ENCODE measurements at places on chromosomes 1 and 21.
A peak's percentile ranks its signal among the peaks of the same experiment; 100 is the strongest.

DNA sequence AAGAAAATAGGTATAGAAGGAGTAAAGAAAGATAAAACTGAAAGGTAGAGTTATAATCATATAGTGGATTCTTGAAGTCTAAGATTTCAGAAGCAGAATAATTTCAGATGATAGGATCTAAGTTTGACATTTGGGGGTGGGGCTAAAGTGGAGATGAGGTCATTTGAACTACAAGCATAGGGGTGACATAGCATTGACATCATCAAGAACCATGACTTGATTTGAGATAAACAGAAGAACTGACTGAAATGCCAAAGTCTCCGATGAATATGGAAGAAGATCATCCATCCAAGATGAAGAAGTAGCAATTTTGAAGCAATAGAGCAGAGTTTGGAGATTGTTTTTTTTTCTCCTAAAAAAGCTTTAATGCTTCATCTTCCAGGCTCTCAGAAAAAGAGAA is 122.3 kb downstream of the MACF1 start:
- no peak for DNase-seq

DNA sequence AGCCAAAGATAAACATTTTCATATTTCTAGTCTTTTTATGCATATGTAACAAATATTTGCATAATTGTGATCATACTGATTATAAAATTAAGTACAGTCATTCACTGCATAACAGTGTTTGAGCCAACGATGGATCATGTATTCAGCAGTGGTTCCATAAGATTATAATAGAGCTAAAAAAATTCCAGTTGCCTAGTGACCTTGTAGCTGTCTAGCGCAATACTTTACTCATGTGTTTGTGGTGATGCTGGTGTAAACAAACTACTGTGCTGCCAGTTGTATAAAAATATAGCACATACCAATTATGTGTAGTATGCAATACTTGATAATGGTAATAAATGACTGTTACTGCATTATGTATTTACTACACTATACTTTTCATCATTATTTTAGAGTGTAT is 2.1 kb upstream of the S100A10 start:
- DNase-seq: no peak

GRCh38 chr1:109281680-109282496 is 1.1 kb downstream of the PSRC1 start:
- no peak for DNase-seq

- DNase-seq: no peak
Measured at GRCh38 chr1:207103892-207104373, at the start of gene C4BPA. C4BPA (plus strand) TSS chr1:207104233; CDS start chr1:207113026, 8,793 bp downstream.

DNA sequence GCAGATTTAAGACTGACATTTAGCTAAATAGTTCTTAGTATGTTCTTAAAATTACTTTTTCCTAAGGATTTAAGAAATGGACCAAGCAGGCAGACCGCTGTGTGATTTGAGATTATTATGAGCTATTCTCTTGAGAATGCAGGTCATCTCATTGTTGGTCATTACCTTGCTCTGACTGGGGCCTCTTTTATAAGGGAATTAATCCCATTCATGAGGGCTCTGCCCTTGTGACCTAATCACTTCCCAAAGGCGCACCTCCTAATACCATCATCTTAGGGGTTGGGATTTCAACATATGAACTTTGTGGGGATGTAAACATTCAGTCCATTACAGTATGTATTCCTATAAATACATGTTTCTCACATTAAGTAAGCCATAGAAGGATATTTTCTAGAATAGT is 24.2 kb downstream of the OSBPL9 start:
- DNase-seq: no peak

- DNase-seq: no peak
Measured at GRCh38 chr21:17523007-17523451, 10.2 kb downstream of the CXADR start.

- no peak for DNase-seq
Measured at GRCh38 chr1:98420376-98421084, 241.0 kb upstream of the SNX7 start.

GRCh38 chr1:71792264-71792663 is 490.1 kb downstream of the NEGR1 start:
- DNase-seq: no peak

DNA sequence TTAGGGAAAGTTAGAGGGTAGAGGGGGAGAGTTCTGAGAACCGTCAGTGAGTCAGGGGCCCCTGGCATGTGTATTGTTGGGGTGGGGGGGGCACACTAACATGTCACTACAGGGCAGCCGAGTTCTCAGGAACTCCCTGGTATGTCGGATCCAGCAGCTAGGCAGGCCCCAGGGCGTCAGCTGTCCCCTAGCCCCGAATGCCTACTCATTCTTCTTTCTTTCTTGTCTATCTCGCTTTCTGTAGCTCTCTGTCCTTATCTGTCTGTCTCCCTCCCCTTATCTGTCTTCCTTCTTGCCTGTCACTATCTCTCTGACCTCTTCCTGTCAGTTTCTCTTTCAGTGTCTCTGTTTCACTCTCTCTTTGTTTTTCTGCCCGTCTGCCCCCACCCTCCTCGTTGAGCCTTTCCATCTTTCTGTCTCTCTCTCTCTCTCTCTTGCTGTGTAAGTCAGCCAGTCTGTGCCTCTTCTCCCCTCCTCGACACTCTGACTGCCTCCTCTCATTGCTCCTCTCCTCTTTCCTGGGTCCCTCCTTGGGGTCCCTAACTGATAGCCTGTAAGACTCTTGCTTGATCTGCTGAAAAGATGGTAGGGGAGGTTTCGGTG is 2.4 kb downstream of the NTRK1 start:
- peak; percentile 23 for DNase-seq

DNA sequence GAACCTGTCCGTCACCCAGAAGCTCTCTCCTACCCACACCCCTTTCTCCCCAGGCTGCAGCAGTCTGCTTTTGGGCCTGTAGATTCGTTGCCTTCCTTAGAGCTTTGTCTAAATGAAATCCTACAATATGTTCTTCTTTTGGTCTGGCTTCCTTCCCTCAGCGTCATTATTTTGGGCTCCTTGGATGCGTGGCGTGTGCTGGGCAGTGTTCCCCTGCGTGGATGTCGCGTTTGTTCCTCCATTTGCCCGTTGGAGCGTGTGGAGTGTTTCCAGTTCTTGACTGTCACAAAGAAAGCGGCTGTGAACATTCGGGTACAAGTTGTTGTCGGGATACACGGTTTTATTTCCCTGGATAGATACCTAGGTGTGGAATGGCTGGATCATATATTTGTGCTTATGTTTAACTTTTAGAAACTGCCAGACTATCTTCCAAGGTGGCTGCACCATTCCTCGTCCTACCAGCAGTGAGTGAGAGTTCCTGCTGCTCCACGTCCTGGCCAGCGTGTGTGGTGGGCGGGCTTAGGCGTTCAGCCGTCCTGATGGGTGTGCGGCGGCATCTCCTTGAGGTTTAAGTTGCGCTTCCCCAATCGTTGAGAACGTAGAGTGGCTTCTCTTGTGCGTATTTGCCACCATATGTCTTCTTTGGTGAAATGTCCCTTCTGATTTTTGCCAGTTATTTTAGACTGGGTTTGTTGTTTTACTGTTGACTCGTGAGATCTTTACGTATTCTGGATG is 31.7 kb downstream of the SKI start:
- no peak for DNase-seq

DNA sequence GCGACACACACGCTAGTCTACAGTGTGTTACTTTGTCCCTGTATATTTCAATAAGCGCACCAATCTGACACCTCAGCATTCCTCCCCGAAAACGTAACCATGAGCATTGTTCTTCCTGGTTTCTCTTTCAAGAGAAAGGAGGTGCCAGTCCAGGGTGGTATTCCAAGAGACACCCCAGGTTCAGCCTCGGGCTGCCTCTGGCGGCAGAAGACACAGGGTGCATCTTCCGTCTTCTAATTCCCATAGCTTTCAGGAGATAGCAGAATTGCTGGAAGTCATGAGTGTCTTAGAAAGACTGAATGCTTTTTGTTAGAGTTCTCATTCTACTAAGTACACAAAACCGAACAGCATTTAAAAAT is 15.9 kb upstream of the RGS8 start:
- no peak for DNase-seq

- no peak for DNase-seq
Measured at GRCh38 chr1:157407917-157408525, 144.3 kb downstream of the FCRL5 start.

DNA sequence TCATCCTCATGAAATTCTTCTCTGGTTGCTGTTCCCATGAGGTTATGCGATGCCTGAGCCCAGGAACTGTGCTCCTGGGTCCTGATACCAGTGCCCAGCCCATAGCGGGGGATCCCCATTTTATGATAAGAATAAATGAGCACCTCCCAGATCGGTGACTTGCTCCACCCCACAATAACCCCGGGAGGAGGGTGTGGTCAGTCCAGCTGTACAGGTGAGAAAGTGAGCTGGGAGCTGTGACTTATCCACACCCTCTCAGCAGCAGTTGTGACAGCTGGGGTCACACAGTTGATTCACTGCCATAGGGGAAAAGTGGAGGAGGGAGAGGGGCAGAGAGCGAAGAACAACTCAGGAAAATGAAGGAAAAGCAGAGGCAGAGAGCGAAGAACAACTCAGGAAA is 33.4 kb downstream of the OR2G3 start:
- DNase-seq: no peak

GRCh38 chr1:15343099-15343498 is 66.6 kb upstream of the EFHD2 start:
- no peak for DNase-seq

DNA sequence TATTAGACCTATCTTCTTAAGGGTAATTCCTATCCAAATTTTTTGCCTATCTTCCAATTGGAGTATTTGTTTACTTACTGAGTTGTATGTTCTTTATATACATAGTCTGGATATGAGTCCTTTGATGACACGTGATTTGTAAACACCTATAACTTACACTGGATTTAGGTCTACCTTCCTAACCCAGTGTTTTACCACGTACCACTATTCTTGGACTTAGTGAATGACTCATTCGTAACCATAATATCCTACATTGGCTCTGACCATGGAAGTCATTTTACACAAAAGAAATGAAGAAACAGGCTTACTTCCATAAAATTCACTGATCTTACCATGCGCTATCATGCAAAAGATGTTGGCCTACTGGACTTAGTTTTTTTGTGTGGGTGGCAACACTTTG is 23.9 kb upstream of the ZZZ3 start:
- no peak for DNase-seq

DNA sequence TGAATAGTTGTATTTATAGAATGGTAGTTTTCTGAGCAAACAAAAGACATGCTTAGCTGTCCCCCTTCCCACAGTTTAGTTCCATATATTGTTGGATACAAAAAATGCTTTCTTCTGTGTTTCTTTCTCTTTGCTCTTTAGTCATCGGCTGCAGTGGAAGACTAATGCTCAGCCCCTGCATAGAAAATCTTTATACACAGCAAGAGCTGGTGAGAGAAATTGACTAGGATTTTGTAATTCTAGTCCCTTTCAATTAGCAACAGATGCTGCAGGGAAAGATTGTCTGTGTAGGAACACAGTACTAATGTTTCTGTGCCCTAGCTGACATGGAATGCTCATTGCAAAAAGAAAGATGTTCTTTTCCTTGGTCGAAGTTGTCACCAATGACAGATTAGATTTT is 200.9 kb downstream of the RPS6KC1 start:
- DNase-seq: no peak

- DNase-seq: no peak
Measured at GRCh38 chr1:117198097-117198496, 12.6 kb downstream of the VTCN1 start.

DNA sequence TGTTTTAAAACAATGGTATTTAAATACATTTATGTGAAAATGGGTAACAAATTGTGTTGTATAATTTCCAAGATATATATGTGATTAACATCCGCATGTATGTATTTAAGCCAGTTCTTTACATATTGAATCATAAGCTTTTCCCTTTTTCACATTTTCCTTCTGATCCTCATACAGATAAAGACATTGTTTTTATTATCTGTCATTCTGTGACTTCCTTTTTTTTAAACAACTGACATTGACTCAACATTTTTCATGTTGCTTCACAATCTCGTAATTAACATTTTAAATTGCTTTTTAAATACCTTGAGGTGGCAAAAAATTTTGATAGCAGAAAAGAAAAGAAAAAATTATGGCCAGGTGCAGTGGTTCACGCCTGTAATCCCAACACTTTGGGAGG is 1.4 kb downstream of the STXBP3 start:
- DNase-seq: no peak

Data from hematopoietic multipotent progenitor cell treated with erythropoietin and hydrocortisone succinate and interleukin-3 and kit ligand, for 15 days (in vitro differentiated cells).